ENCODE measurements at places on chromosomes 11 and 22.

DNA sequence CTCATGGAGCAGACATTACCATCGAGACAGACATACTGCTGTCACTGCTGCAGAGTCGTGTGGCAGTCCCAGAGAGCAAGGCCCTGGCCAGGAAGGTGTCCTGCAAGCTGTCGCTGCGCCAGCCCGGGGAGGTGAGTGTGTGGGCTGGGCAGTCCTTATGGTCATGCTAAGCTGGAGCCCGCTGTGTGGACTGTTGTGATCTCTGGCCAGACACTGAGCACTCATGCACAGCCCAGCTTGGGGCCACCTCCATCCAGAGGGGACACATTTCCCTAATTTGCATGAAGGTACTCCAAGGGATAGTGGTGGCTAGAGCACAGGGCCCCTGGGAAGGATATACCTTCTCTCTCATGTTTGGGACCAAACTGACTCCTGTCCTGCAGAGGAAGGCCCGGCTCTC, 9.6 kb downstream of the ANKK1 start:
- no peak for DNase-seq

GRCh38 chr11:35344681-35345574, 74.4 kb downstream of the SLC1A2 start:
- DNase-seq: no peak

GRCh38 chr22:23244690-23245044, 64.4 kb downstream of the BCR start:
- no peak for DNase-seq

DNA sequence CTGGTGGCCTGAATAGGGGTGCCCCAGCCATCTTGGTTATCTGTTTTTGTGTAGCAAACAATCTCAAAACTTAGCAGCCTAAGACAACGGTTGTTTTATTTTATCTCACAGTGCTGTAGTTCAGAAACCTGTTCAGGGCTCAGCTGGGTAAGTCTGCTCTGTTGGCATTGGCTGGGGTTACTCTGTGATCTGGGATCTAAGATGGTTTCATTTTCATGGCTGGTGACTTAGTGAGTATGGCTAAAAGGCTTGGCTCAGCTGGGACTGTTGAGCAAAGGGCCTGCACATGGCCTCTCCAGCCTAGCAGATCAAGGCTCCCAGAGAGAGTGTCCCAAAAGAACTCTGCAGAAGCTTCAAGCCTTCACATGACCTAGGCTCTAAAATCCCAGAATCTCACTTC, 60.8 kb upstream of the POU2AF1 start:
- DNase-seq: no peak

- DNase-seq: no peak
These were observed 31.4 kb downstream of the XKR3 start for GRCh38 chr22:16793831-16794230.

DNA sequence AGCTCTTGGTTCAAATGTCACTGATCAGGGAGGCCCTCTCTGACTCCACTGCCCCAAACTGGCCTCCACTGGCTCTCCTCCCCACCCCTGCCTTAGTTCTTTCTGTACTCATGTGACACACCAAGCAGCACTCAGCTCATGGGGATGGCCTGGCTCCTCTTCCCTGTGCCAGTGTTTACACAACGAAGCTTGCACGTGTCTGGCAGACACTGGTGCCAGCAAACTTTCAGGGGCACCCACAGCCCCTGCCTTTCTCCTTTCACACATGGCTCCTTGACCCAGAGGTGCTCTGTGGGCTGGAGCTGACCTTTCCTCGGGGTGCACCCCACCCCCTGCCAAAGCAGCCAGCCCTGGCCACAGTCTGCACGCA, 37.6 kb upstream of the PARVG start:
- no peak for DNase-seq

GRCh38 chr11:35484435-35484834, 41.0 kb downstream of the PAMR1 start:
- no peak for DNase-seq

DNA sequence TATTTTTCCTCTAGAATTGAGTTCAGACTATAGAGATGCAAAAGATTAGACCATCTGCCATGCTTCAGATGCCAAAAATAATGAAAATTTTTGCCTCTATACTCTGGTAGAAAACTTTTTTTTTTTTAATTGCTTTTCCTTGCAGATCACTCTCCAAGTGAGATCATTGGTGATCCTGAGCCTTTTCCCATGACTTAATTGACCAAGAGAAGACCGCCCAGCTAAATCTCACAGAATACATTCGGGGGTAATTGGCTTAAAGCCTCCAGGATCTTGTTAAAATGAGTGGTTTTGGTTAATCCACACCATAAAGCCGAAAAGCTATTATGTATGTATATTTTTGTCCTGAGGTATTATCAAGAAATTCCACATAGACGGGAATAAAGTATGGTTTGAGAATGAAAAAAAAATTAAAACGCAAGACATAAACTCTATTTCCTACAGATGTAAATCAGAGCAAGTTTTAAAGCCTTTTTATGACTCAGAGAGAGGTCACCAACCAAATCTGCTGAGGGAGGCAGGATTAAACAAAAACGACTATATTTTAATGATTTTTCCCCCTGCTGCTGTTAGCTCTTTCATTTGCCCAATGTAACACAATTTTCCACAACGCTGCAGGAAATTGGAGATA, 64.0 kb downstream of the PARVA start:
- DNase-seq: no peak

GRCh38 chr22:23380230-23380573, 199.9 kb downstream of the IGLL1 start:
- no peak for DNase-seq

DNA sequence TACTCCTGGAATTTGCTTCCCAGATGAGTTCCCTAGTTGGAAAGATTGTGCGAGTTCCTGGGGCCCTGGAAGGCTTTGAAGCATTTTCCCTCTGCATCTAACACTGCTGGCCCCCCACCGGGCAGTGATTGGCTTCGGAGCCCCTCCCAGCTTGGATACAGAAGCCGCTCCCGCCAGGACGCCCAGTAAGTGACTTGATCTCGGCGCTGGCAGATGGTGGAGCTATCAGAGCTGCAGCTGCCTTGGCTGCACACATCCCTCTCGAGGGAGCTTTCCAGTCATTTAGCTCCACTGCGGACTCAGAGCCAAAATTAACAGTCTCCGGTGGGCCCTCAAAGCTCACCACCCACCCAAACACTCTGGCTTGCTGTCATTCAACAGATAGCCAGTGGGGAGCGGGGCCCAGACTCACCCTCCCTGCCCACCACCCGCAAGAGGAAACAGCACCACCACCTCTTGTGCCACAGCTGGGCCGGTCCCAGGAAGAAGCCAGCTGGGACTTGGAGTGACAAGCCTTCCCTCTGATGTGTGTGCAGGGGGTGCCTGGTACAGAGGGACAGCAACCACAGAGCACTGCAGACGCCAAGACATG, 162.3 kb downstream of the TRIM29 start:
- DNase-seq: no peak

DNA sequence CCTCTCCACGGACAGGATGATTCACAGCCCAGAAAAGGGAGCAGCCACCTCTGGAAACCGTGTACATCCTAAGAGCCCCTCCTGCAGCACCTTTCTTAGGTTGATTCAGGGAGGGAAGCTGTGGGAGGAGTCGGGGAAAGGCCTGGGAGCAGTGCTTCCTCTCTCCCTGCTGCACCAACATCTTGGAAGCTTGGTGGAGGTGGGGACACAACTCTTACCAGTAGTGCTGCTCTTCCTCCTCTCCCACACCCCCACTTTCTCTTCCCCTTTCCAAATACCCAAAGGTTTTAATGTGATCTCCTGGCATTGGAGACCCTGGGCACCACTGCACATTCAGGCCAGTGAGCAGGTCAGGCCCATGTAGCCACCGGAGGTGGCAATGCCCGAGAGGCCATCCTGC, 46.4 kb upstream of the HORMAD2 start:
- no peak for DNase-seq

- no peak for DNase-seq
These were observed 1328.9 kb downstream of the BRD1 start for GRCh38 chr22:48498526-48499331.

GRCh38 chr11:131077340-131077739, 161.1 kb upstream of the SNX19 start:
- DNase-seq: no peak

- no peak for DNase-seq
These were observed 788.0 kb downstream of the BRD1 start for GRCh38 chr22:49039625-49040024.

DNA sequence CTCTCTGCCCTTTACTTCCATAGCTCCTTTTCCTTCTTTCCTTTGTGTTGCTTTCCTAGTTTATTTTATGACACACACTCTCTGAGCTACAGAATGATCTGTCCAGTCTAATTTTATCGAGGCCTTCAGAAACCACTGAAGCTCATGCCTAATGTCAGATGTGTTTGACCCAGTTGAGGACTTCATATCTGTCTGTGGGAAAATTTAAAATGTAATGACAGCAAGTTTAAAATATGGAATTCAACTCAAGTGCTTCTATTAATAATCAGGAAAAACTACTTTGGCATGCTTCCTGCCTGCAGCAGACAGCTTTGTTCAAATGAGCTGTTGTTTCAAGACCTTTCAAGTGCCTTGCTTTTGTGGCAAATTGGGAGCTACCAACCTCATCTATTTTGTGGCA, 261.8 kb upstream of the MTNR1B start:
- no peak for DNase-seq

GRCh38 chr11:128771102-128771501, 77.2 kb downstream of the FLI1 start:
- DNase-seq: no peak

DNA sequence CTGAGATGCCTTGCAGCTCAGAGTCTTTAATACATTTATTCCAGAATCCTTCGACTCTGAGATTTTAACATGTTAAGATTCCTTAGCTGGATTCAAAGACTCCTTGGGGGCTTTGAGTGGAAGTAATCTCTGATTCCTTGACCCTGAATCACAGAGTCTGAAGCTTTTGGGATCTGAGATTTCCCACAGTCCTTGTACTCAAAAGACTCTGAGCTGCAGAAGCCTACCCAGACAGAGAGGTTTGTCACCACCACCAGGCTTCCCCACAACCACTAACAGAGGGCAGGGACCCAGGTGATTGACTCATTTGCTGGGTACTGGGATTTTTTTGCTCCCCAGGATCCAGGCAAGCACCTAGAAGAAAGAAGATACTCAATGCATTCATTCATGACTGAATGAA, 1.4 kb upstream of the SERPINH1 start:
- no peak for DNase-seq

- DNase-seq: no peak
These were observed 16.1 kb upstream of the PRSS23 start for GRCh38 chr11:86784241-86784681.

DNA sequence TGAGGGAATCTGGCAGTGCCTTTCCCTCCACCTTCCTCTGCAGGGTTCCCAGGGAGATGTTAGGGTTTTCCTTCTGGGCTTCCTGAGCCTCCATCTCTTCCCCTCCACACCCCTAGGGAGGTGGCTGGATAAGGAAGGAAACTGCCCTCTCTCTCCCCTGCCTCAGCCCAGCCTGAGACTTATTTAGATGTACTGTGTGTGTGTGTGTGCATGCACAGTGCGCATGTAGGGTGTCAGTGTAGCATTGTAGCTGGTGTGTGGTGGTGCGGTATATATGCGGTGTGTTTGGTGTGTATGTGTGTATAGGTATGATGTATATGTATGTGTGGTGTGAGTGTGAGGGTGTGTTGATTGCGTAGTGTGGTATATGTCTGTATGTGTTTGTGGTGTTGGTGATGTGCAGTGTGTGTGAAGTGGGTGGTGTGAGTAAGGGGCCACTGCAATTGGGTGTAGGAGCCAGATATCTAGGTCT, 1.5 kb downstream of the FXYD6 start:
- no peak for DNase-seq

- DNase-seq: no peak
These were observed 9.1 kb upstream of the GLYATL1B start for GRCh38 chr11:59076876-59077571.

DNA sequence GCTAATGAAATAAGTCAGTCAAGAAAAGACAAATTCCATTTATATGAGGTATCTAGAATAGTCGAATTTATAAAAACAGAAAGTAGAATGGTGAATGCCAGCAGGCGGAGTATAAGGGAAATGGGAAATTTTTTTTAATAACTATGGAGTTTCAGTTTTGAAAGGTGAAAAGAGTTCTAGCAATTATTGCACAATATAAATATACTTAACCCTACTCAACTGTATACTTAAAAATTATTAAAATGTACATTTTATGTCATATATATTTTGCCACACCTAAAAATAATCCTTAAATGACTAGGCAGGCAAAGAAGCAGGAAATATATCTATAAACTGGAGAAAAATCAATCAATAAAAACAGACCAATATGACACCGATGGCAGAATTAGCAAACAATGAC, 196.5 kb upstream of the UBASH3B start:
- no peak for DNase-seq

DNA sequence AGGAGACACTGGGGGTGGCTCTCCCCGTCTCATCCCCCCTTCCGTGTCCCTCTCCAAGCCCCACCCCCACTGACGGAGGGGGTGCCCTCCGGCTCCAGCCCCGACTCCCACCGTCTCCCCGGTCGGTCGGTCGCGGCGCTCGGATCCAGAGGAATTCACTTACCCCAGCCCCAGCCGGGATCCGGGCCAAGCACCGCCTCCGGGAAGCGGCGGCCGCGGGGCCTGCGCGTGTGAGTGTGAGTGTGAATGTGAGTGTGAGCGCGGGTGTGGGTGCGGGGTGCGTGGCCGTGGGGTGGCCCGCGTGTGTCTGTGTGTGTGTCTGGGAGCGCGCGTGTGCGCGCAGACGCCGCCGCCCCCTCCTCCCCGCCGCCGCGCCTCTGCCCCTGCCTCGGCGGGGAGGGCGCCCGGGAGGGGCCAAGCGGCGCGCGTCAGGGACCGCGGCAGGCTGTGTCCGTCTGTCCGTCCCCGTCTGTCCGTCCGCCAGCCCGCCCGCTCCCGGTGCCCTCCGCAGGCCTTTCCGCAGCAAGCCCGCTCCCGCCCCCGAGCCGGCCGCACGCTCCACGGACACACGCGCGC, at the start of gene ELFN2:
ELFN2 (minus strand) TSS at position 345 of the 576 bp plus-strand sequence. CDS start 51,945 bp downstream, outside the sequence.
- DNase-seq: no peak

GRCh38 chr11:118851970-118852369, 31.7 kb upstream of the CXCR5 start:
- no peak for DNase-seq

DNA sequence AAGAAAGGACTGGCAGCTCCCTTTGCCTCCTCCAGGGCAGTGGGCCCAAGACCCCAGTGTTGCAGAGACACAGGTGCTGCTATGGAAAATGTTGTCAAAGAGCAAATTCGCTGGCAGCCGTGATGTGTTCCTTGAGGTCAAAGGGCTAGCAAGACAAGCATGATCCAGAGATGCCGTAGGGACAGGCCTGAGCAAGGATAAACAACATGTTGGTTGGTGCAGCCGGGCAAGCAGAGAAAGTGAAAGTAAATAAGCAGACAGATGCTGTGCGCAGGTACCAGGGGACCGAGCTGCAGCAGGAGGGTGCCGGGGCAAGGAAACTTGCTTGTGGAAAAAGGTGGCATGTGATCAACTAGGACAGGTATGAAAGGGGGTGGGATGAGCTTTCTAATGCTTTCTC, 125.5 kb upstream of the NECTIN1 start:
- DNase-seq: no peak

All from HFF-Myc (cell line).